ENCODE measurements at places on chromosomes 1 and 21.
A peak's percentile ranks its signal among the peaks of the same experiment; 100 is the strongest.

- no peak for DNase-seq
Observed at GRCh38 chr1:89949991-89950624, 44.8 kb upstream of the ZNF326 start.

- DNase-seq = no peak
Observed at GRCh38 chr21:18023157-18023556, 204.0 kb upstream of the C21orf91 start.

DNA sequence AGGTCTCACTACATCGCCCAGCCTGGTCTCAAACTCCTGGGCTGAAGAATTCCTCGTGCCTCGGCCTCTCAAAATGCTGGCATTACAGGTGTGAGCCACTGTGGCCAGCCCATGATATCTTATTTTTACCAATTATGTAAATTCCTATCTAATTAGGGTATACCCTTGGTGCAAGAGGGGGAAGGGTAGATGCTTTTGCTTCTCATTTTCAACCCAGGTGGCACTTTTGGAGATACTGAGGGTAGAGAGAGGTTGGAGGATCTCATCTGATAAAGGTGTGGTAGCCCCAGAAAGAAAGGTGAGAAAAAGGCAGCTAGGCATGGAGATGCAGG, 17.4 kb downstream of the ENSA start:
- no peak for DNase-seq

DNA sequence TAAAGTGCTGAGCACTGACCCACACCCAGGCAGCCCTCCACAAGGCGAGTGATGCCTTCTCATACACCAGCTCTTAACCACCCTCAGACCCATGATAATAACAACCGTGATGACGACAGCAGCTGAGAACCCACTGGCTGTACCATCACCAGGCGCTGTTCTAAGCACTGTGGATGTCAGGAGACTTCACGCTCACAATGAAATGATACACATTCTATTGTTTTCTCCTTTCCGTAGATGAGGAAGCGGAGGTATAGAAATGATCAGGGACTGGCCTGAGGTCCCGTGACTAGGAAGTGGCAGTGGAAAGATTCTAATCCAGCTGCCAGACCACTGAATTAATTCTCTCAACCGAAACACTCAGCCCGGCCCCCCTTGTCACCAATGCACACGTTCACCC, 32.6 kb downstream of the SDC3 start:
- no peak for DNase-seq

DNA sequence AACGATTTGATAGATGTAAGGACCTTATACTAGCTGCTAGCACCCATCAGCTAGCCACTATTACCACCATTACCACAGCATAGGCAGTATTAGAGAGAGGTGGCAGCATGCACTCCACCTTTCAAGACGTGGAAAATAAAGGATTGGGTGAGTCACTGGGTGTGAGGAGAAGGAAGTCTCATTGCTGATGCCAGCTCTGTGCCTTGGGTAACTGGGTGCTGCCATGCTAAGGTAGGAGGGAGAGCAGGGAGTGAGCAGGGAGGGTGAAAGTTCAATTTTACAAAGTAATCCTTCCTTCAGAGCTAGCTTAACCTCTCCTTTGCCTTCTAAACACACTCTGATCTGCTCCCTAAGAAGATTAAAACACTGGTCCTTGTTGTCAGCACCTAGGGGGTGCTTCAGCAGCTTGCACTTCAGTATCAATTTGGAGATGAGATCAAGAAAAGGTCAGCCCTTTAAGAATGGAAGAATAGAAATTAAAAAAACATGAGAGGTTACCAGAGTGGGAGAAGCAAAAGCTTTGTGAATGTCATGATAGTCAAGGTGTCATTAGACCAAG, 1.8 kb upstream of the LIN9 start:
- DNase-seq = peak; percentile 81

DNA sequence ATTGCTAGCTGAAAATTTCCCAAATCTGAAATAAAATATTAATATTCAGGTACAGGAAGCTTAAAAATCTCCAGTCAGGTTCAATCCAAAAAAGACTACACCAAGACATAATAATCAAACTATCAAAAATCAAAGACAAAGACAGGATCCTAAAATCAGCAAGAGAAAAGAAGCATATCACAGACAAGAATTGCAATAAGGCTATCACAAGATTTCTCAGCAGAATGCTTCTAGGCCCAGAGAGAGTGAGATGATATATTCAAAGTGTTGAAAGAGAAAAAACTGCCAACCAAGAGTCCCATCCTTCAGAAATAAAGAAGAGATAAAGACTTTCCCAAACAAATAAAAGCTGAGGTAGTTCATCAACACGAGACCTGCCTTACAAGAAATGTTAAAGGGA, 5.0 kb upstream of the SELP start:
- no peak for DNase-seq

GRCh38 chr1:166905136-166905535, 29.1 kb upstream of the TADA1 start:
- DNase-seq = no peak

GRCh38 chr21:32140151-32140550, 138.7 kb downstream of the MIS18A start:
- DNase-seq = no peak

DNA sequence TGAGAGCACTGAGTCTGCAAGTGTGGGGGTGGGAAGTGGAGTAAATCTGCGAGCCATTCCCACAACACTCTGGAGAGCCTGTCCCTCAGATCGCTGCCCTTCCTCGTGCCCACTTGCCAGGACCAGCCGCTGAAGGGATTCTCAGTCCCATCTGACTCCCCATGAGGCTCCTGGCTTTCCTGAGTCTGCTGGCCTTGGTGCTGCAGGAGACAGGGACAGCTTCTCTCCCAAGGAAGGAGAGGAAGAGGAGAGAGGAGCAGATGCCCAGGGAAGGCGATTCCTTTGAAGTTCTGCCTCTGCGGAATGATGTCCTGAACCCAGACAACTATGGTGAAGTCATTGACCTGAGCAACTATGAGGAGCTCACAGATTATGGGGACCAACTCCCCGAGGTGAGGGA, 1.9 kb downstream of the OPTC start:
- DNase-seq = no peak

- DNase-seq = no peak
Observed at GRCh38 chr1:53362851-53363642, 35.2 kb upstream of the LRP8 start.

DNA sequence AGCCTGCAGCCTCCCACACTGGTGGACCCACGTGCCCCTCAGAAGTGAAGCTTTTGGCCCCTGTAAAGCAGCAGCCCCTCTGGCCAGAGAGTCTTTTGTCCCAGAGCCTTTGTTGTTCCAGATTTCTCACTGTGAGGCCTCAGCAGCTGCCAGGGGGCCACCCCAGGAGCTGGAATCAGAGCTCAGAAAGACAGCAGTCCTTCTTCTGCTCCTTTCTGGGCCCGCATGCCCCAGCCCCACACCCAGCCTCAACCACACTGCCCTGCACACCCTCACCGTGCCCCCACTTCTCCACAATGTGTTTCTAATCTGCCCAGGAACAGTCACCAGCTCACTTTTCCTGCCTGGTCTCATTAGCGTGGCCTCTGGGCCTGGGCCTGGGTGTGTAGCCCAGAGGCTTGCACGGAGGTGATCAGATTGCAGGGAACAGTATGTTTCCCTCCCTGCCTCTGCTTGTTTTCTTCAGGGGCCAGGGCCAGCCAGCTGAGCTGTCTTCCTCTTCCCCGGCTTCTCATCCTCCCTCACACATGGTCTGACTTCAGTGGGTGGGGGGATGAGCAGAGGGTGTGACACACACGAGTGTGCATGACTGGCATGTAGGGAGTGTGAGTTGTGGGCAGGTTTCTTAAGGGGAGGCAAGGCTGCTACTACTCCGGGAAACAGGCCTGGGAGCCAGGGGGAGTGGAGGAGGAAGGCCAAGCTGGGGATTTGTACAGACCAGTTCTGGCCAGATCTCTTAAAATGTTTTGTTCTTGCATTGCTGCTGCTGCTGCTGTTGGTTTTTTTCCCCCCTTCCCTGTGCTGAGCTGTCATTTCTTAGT, 82.5 kb upstream of the ZNF648 start:
- peak; percentile 89 for DNase-seq

DNA sequence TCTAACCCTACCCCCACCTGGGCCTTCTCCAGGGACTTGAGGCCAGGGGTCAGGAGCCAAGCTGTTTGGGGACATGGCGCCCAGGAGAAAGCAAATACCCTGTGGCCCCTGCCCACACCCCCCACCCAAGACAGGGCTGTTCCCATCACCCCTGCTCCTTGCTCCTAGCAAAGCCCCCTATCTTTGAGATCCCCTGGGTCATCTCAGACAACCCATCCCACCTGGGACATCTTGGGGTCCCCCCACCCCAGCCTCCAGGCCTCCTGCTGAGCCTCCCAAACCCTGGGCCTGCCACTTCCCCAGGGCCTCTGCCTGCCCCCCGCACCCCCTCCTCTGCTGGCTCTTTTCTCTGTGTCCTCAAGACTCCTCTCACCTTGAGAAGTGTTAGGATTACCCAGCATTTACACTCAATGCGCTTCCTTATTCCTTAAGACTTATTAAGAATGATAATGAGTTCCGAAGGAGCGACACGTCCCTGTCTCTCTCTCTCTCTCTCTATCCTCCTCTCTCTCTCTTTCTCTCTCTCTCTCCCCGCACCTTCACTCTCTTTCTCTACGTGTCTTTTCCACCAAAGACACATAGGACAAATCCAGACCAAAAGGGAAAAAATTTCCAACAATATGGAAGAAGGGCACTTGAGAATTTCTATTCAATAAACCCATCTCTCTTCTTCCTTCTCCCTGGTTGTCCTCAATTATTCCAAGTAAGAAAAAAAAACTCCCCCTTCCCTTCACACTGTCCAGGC, 7.2 kb downstream of the CASZ1 start:
- no peak for DNase-seq

GRCh38 chr1:37006132-37006868, 28.0 kb downstream of the GRIK3 start:
- DNase-seq = no peak

DNA sequence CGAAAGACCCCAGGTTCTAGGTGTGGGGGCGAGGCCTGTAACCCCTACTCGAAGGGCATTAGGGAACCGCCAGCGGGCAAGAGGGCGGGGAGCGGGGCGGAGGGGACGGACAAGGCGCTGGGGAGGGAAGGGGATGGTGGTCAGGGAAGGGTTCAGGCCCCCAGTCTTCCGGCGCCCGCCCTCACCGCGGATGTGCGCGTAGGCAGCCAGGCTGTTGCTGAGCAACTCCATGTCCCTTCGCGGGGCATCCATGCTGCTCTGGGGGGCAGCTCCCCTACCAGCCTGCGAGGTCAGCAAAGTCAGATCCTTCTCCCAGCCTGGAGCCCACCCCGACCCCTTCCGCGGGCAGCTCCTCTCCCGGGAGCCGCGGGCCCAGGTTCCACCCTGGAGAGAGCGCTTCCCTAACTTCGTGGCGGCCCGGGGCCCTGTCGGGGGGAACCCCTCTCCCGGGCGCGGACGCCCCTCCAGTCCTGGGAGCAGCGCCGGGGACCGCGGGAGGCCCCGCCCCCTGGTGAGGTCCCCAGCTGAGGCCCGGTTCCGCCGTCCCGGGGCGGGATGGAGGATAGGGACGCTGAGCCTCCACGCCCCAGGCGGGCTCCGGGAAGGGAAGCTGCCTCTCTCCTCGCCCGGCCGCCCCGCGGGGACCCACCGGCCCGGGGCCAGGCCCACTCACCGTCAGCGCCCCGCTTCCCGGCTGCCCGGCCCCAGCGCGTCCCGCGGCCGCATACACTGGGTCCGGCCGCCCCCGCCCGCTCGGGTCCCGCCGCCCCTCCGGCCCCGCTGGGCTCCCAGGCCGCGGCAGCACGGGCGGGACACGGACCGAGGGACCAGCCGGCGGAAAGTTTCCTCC, 434 bp downstream of the EVA1B start:
- no peak for DNase-seq

DNA sequence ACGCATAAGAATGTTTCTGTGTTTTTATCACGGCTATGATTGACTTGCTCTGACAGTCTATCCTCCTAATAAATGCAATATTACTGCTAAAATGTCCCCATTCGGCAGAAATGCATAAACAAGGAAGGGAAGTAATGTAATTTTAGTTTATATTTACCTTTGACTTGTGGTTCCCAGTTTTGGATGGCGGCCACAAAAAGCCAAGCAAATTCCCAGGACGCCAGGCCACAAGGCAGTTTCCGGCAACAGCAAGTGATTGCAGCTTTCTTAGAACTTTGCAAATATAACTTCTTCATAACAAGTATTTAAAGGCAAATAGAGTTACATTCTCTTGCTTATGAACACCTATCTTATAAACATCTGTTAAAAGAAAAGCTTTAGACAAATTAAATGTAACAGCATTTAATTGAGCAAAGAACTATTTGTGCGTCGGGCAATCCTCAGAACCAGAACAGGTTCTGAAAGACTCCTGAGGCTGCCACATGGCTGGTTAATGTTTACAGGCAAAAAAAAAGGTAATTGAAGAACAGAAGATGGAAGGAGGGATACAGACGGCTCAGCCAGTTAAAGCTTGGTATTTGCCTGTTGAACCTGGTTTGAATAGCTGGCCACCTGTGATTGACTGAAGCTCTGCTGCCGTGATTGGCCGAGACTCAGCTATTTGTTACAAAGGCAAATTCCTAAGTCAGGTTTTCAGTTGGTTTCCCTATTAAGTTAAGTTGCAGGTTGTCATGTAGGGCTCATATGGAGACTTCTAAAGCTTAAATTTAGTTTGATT, 80.8 kb downstream of the C21orf91 start:
- DNase-seq = no peak

DNA sequence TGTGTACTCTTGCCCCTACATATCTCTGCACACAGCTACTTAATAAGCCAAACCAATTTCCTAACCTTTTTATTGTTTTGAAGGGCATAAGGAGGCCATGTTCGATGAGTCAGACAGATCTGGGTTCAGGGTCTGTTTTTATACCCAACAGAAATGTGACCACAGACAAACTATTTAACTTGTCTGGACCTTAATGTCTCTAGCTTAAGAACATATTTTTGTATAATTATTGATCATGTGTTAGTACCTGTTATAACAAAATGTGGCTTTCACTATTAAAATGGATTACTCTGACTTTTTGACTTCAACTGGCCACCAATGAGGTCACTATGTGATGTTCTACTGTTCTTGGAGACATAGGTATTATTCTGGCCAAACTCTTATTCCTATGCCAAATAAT, 507.8 kb upstream of the USP24 start:
- DNase-seq = no peak

- DNase-seq = peak; percentile 27
Observed at GRCh38 chr1:5779608-5780323, 212.5 kb downstream of the NPHP4 start.

DNA sequence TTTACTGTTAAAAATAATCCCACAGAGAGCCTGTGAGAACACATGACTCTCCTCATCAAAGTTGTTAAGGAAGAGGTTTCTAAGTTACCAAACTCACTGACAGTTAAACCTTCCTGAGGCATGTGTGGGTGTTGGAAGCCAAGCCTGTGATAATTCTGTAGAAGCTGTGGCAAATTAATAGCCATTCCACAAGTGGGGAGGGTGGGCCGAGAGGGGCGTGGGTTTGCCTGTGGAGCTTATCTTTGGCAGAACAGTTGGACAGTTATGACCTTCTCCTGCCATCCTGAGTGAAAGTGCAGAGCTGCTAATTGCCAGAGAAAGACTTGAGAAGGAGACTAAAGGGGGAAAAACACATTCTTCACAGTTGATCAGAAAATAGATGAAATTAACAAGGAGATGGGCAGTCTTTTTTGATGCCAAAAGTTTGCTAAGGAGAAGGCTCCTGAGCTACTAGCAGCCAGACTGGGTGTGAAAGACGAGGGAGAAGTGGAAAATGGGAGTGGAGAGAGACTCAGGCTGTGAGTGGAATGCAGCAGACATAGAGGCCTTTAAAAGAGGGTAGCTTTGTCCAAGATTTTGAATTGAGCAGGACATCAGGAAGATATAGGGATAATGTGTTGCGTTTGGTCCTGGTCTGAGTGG, 1.6 kb upstream of the PLA2G2C start:
- DNase-seq = no peak

- peak; percentile 55 for DNase-seq
Observed at GRCh38 chr1:243946946-243947345, 96.9 kb upstream of the AKT3 start.
